HS-5 (cell line): ENCODE measurements at places on chromosomes 5 and 9.

- DNase-seq, result no peak
Measured at GRCh38 chr5:14976486-14976885, 104.9 kb upstream of the ANKH start.

DNA sequence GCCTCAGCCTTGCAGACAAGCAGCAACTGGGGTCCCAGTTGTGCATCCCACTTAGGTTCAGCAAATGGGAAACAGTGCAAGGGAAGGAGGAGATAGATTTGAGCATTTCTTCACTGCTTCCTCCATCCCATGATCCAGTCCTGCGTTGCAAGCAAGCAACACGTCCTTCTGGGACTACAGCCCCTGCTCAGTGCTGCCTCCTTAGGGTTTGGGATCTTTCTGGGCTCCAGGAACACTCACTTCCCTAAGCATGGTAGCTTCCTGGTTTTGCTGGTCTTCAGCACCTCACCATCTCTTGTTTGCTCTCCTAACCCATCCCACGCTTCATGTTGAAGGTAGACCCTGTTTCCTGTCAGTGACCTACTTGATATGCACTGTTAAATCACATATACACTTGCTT is 444.7 kb downstream of the MED10 start:
- DNase-seq, result no peak

DNA sequence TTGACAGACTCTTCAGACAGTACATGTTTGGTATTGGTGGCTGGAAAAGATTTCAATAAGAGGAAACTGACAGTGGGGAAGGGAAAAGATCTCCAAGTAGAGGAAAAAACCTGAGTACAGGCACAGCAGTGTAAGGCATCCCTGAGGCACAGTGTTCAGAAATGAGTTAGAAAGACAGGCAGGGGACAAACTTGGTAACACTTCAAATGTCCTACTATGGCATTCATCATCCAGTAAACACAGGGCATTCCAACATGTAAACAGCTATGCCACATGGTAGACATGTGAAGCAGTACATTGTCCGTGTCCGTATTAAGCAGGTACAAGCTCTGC is 45.0 kb upstream of the NR5A1 start:
- no peak for DNase-seq

DNA sequence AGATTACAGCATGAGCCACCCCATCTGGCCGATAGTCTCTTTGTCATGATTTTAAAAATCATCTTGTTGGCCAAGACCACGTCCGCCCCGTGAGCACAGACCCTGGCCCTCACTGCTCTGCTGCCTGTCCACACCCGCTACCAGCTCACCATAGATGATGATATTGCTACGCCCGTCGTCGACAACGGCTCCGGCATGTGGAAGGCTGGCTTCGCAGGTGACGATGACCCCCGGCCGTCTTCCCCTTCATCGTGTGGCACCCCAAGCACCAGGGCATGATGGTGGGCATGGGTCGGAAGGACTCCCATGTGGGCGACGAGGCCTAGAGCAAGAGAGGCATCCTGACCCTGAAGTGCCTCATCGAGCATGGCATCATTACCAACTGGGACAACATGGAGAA is 76.5 kb downstream of the KDM4C start:
- DNase-seq, result no peak
